ENCODE measurements at places on chromosomes 12 and 14.

DNA sequence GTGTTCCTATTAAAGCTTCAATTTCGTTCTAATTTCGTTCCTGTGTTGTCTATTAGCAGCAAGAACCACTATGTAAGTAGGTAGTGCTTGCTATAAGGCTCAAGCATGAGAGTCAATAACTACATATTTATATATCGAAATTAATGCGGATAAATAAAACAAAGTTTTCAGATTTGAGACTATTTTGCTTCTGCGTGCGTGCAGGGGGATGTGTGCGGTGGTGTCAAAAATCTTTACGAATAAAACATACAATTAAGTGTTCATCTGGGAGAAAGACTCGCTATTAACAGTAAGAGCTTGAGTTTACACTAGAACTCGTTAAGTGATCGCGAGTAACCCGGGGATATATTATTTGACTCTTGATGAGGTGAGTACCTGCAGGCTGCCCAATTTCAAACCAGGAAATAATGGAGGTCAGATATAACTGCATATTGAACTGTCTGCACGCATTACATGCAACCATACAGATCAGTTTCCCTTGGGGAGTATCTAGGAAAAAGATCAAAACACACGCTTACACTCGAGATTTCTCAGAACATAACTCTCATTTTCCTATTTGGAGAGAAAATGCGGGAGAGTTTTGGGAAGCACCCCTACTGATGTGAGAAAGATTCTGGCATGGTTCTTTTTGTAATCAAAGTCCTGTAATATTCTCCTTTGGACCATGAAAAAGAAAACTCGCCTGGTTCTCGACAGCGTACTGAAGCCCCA is 813 bp downstream of the TWF1 start:
- peaks cover 30% of the 10 kb centered on the region for H3K4me1 ChIP-seq
- DNase-seq, result no peak
- peak overlapping the region; percentile 100 for H3K27ac ChIP-seq
- H3K36me3 ChIP-seq, result peaks cover 31% of the 10 kb centered on the region
- H3K27me3 ChIP-seq, result no peaks in the 10 kb centered on the region
- peak overlapping the region; percentile 96 for H3K4me3 ChIP-seq

GRCh38 chr12:112317481-112317880 is 64.8 kb downstream of the HECTD4 start:
- H3K4me1 ChIP-seq, result peaks cover 6% of the 10 kb centered on the region
- no peak for DNase-seq
- no peak overlapping the region for H3K4me3 ChIP-seq

GRCh38 chr12:18653465-18653864 is 84.3 kb downstream of the PLCZ1 start:
- no peak for DNase-seq
- no peaks in the 10 kb centered on the region for H3K4me1 ChIP-seq
- no peak overlapping the region for H3K4me3 ChIP-seq
- H3K36me3 ChIP-seq, result no peaks in the 10 kb centered on the region

- no peaks in the 10 kb centered on the region for H3K4me1 ChIP-seq
- H3K4me3 ChIP-seq, result no peak overlapping the region
- no peaks in the 10 kb centered on the region for H3K27me3 ChIP-seq
- H3K36me3 ChIP-seq, result peaks cover 3% of the 10 kb centered on the region
- DNase-seq, result no peak
Measured at GRCh38 chr12:130126023-130126432, 36.2 kb upstream of the FZD10 start.

DNA sequence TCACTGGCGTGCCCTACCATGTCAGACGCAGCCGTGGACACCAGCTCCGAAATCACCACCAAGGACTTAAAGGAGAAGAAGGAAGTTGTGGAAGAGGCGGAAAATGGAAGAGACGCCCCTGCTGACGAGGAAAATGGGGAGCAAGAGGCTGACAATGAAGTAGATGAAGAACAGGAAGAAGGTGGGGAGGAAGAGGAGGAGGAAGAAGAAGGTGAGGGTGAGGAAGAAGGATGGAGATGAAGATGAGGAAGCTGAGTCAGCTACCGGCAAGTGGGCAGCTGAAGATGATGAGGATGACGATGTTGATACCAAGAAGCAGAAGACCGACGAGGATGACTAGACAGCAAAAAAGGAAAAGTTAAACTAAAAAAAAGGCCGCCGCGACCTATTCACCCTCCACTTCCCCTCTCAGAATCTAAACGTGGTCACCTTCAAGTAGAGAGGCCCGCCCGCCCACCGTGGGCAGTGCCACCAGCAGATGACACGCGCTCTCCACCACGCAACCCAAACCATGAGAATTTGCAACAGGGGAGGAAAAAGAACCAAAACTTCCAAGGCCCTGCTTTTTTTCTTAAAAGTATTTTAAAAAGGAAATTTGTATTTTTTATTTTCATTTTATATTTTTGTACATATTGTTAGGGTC is 13.2 kb downstream of the TRIP11 start:
- no peak overlapping the region for H3K27ac ChIP-seq
- H3K4me3 ChIP-seq, result no peak overlapping the region
- H3K27me3 ChIP-seq, result no peaks in the 10 kb centered on the region
- no peak for DNase-seq

GRCh38 chr12:121796855-121797751 is 3.6 kb upstream of the RHOF start:
- H3K27me3 ChIP-seq, result no peaks in the 10 kb centered on the region
- DNase-seq, result no peak
- peak overlapping the region; percentile 71 for H3K4me3 ChIP-seq

GRCh38 chr12:75444429-75445136 is 36.0 kb upstream of the GLIPR1 start:
- H3K27ac ChIP-seq, result no peak overlapping the region
- no peak overlapping the region for H3K4me3 ChIP-seq
- H3K27me3 ChIP-seq, result peaks cover 7% of the 10 kb centered on the region
- H3K36me3 ChIP-seq, result no peaks in the 10 kb centered on the region

DNA sequence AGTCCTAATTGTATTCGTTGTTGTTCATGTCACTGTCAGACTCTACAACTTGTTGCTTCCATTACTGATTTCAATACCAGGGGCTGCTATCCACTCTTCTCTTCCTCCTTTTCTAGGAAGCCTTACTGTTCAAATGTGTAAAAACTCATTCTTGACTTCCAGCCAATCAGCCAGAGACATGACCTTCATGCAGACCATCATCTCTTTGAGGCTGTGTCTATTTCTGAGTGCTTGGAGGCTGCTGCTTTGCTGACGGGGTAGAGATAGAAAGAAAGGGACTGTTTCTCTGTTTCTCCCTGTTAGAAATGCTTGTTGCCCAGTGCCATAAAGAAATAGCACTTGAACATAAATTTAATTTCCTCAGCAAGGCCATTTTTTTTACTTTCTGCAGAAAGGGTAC is 282.9 kb downstream of the RGS6 start:
- no peaks in the 10 kb centered on the region for H3K4me1 ChIP-seq
- no peak overlapping the region for H3K4me3 ChIP-seq
- DNase-seq, result no peak
- no peak overlapping the region for H3K27ac ChIP-seq
- peaks cover 35% of the 10 kb centered on the region for H3K27me3 ChIP-seq

- H3K4me1 ChIP-seq, result peaks cover 50% of the 10 kb centered on the region
- H3K36me3 ChIP-seq, result peaks cover 2% of the 10 kb centered on the region
- peak overlapping the region; percentile 74 for H3K27ac ChIP-seq
Measured at GRCh38 chr12:117060929-117061305, 38.3 kb downstream of the TESC start.

DNA sequence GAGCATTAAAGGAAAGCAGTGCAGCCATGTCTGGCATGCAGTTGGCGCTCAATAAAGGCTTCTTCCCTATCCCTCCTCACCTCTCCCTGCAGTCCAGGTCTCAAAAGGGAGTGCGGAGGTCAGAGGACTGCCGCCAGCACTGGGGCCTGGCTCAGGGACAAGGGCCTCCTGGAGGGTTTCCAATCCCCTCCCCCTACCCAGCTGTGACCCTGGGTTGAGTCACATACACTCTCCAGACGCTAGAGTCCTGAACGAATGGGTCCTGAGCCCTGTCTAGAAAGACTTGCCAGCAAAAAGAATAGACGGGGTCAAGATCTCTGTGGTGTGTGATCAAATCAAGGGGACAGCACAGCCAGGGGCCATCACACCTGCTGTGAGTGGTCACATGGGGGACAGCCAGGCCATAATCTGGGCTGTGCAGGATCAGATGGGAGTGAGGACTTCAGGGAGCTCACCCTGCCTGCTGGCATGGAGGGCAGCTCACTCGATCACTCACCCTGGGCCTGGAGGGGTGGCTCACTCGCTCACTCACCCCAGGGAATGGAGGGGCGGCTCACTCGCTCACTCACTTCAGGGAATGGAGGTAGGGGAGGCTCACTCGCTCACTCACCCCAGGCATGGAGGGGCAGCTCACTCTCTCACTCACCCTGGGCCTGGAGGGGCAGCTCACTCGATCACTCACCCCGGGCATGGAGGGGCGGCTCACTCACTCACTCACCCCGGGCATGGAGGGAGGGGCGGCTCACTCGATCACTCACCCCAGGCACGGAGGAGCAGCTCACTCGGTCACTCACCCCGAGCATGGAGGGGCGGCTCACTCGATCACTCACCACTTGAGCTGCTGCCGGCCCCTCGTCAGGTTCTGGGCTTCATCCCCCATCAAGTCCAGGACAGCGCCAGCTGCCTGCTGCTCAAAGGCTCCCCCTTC is 12.8 kb downstream of the CFAP73 start:
- H3K27ac ChIP-seq, result peak overlapping the region; percentile 85
- no peaks in the 10 kb centered on the region for H3K27me3 ChIP-seq
- no peak for DNase-seq
- peaks cover 5% of the 10 kb centered on the region for H3K4me1 ChIP-seq
- H3K4me3 ChIP-seq, result no peak overlapping the region

DNA sequence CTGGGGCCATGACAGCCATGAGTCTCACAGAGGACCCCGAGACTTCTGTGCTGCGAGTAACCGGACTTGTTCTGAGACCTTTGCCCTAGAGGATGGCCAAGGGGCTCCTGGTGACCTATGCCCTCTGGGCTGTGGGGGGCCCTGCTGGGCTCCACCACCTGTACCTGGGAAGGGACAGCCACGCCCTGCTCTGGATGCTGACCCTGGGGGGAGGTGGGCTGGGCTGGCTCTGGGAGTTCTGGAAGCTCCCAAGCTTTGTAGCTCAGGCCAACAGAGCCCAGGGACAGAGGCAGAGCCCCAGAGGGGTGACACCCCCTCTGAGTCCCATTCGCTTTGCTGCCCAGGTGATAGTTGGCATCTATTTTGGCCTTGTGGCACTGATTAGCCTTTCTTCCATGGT is 2.1 kb downstream of the DNAJC22 start:
- peaks cover 21% of the 10 kb centered on the region for H3K4me1 ChIP-seq
- DNase-seq, result no peak
- H3K4me3 ChIP-seq, result no peak overlapping the region
- H3K36me3 ChIP-seq, result peaks cover 10% of the 10 kb centered on the region
- H3K27ac ChIP-seq, result no peak overlapping the region
- peaks cover 79% of the 10 kb centered on the region for H3K27me3 ChIP-seq

DNA sequence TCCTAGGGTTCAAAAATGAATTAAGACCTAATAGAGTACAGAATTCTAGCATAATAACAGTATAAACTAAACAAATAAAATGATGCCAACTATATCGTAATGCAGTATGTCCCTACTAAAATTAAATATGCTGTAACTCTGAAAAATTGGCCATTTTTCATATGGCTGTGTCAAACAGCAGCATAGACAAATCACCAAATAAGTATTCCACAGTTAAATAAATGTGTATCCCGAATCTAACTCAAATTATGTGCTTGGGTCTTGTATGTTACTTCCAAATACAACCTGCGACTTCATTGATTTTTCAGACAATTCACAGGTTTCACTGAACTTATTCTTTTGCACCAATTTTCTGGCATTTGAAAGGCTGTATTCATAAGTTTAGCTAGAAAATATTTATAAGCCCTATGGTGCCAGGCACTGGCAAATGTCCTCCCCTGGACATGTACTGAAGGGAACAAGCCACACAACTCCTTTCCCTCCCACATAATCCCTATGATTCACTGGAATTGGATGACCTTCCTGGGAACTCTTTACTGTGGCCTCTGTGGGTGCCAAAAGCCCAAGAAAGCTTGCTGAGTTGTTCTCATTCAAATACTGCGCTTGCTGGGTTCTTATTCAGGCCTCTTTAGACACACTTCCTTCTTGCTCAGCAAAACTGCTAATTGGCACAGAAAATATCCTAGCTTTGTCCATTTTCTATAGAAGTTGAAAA is 108.8 kb downstream of the KITLG start:
- no peaks in the 10 kb centered on the region for H3K36me3 ChIP-seq
- H3K4me3 ChIP-seq, result no peak overlapping the region
- DNase-seq, result no peak
- H3K27me3 ChIP-seq, result no peaks in the 10 kb centered on the region
- no peaks in the 10 kb centered on the region for H3K4me1 ChIP-seq

GRCh38 chr12:1801303-1801975 is 18.9 kb upstream of the LRTM2 start:
- H3K36me3 ChIP-seq, result no peaks in the 10 kb centered on the region
- no peaks in the 10 kb centered on the region for H3K27me3 ChIP-seq
- peaks cover 23% of the 10 kb centered on the region for H3K4me1 ChIP-seq
- H3K27ac ChIP-seq, result no peak overlapping the region
- H3K4me3 ChIP-seq, result no peak overlapping the region
- DNase-seq, result no peak

GRCh38 chr12:109521831-109522230 is 44.4 kb downstream of the UBE3B start:
- H3K27ac ChIP-seq, result no peak overlapping the region
- no peak for DNase-seq
- H3K36me3 ChIP-seq, result peaks cover 25% of the 10 kb centered on the region

GRCh38 chr12:115213538-115214016 is 529.6 kb upstream of the TBX3 start:
- no peak for DNase-seq

DNA sequence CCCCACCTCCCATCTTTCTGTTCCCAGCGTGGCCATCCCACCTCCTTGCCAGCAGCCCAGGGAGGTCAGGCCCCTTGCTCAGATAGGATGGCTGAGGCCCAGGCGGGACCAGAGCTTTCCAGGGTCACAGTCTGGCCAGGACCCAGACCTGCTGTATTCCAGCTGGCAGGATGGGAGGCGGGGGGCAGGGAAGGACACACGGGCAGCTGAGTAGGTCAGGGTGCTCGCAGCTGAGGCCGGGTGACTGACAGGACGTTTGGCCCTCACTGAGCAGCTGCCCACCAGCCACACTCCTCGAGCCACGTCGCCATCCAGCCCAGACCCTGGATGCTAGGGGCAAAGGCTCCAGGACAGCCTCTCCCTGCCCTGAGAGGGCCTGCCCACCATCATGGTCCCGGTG is 4.0 kb downstream of the NUDT14 start:
- H3K27me3 ChIP-seq, result no peaks in the 10 kb centered on the region
- peak overlapping the region; percentile 32 for H3K27ac ChIP-seq
- no peak overlapping the region for H3K4me3 ChIP-seq
- H3K36me3 ChIP-seq, result peaks cover 5% of the 10 kb centered on the region
- peaks cover 10% of the 10 kb centered on the region for H3K4me1 ChIP-seq

GRCh38 chr14:39218171-39218769 is 15.4 kb upstream of the MIA2 start:
- no peaks in the 10 kb centered on the region for H3K27me3 ChIP-seq
- H3K27ac ChIP-seq, result no peak overlapping the region
- peaks cover 7% of the 10 kb centered on the region for H3K4me1 ChIP-seq
- no peak for DNase-seq

GRCh38 chr12:66768293-66768692 is 89.4 kb upstream of the GRIP1 start:
- peaks cover 9% of the 10 kb centered on the region for H3K27me3 ChIP-seq
- DNase-seq, result no peak
- no peak overlapping the region for H3K27ac ChIP-seq
- H3K4me3 ChIP-seq, result no peak overlapping the region
- H3K4me1 ChIP-seq, result peaks cover 16% of the 10 kb centered on the region

Measured in central memory CD8-positive, alpha-beta T cell (primary cell).